Bone marrow (tissue), 2 donors: ENCODE measurements at places on chromosomes 7 and 10.

DNA sequence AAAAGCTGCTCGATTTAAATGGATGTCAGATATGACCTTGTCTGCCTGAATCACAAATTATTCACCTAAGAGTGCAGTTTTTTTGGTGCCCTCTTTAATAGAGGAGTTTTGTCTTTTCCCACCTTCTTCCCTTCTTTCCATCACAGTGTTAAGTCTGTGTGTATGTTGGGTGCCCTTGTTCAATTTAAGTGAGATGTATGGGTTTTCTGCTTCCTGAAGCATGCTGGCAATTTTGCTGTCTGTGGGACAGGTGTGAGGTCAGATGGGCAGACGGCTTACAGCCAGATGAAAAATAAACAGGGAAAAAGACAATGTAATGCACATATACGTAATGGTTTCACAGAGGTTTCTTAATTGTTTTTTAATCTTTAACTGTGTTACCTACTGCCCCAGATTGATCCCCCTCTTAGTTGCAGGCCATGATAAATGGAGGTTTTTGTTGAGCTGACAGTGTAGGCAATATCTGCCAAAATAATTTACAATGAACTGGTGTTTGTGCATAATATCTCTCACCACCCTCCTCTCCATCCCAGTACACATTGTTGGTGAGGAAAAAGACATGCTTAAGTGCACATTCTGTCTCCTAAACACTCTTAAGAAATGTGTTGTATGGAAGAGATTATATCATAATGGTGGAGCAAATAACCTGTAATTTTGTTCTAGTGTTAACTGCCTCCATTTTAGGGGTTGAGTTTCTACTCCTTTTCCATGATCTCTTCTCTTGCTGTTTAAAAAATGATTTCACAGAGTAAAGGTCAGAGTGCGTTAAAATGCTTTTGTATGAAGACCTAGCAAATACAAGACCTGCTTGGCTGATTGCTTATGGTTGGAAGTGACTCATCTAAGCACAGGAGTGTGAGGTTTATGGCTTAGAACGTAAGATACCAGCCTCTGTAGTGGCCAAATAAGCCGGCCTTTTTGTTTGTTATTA is 123.9 kb downstream of the LRRC4 start:
- no peak for DNase-seq

GRCh38 chr7:115869190-115869589 is 161.4 kb downstream of the TFEC start:
- no peak for DNase-seq

DNA sequence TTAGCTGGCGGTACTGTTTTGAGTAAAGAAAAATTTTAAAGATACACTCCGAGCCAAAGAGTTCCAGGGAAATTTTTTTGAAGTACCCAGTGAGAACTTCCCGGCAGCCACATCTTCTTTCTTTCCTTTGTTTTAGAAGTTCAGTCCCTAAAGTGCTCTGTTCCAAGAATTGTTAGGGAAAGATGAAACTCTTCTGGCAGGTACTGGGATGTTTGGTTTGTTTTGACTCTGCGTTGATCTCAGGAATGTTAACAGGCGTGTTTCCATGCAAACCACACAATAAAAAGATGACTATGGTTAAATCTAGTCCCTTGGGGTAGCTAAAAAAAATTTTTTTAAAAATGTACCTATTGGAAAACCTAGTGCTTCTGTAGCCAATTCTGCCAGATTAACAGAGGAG is 224.7 kb upstream of the PHYHIPL start:
- DNase-seq = no peak

DNA sequence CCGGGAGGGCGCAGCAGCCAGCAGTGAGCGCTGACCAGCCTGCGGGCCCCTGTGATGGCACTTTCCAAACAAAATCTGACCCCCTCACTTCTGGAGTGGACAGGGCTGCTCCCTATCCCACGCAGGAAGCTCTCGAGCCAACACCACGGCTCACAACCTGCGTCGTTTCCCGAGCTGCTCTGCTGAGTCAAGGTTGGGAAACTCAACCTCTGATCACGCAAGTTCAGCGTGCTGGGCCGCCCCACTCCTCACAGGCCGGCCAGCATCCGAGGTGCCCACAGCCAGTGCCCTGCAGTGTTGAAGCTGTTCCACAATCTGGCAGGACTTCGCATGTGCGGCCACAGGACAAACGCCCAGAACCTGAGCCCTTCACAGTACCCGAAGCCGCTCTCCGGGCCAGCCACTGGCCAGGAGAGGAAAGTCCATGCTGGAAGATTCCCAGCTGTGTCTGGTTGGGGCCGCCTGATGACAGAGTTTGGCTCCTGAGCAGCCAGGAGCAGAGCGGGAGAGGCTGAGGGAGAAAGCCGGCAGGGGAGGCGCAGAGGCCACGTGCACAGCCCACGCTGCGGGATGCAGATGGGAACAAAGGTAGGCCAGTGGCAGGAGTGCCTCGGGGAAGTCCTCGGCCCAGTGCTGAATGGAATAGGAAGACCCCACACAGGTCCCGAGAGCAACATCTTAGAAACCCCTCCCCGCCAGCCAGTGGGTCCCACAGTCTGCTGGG is 263.3 kb upstream of the TCERG1L start:
- DNase-seq = no peak

DNA sequence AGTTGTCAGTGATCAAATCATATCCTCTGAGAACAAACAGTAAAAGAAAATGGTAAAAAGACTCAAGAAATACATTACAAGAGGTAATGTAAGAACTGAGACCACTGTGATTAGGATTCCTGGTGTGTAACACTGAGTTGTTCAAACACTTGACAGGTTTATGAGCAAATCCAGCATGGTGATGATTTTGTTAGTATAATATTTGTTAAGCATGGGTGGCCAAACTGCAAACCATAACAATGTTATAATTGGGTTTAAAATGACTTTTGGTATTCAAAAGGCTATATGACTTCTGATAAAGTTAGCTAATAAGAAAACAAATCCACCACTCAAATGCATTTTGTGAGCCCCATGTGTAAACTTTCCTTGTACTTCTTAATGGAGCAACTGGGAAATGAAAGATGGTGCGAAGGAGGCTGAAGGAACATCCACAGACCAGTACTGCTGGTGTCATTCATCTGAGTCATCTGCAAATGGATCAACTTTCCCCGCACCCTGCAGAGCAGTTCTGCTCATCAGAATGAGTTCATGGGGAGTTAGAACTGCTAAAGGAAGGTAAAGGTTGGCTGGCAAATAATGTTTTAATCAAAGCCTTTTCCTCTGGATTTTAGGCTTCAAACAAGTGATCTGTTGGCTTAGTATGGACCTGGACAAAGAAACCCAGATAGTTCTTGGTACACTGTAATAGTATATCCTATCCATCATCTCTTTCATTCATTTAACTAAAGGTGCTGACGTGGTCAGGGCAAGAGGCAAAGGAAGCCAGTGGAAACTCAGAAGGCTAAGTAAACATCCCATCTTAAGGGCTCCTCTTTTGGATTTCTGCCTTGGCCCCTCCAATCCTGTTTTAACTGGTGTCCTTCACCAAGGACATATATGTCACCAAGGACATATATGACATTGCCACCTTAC is 45.0 kb downstream of the AFAP1L2 start:
- DNase-seq = no peak

- DNase-seq = no peak
These were observed 27.8 kb upstream of the ITGB1 start for GRCh38 chr10:32985775-32986350.

DNA sequence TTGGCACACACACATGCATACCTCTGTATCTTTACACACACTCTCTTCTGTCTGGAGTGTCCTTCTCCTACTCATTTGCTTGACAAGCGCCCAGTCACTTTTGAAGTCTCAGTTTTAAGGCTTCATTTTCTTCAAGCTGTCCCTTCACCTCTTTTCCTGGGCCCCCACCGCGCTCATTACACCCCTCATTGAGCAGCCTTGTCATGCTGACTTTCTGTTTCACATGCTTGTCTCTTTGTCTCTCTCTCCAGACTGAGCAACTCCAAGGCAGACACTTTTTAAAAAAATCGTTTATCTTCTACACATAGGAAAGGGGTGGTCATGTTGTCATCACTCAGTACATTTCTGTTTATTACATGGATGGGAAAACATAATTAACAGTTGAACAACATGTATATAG is 225.2 kb upstream of the FZD1 start:
- no peak for DNase-seq

- no peak for DNase-seq
These were observed 58.4 kb downstream of the MAPK8 start for GRCh38 chr10:48364659-48365405.

DNA sequence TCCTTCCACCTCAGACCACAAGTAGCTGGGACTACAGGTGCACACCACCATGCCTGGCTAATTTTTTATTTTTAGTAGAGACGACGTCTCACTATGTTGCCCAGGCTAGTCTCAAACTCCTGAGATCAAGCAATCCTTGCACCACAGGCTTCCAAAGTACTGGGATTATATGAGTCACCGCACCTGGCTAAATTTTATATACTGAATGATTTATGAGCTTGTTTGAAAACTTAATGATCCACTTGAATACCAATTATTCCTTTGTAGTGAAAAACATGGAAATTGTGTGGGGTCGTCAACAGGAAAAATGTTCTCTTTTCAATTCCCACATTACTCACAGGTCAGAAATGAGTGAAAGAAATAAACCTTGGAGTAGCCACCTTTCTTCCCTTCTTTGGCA is 31.3 kb downstream of the RAPGEF5 start:
- DNase-seq = no peak

DNA sequence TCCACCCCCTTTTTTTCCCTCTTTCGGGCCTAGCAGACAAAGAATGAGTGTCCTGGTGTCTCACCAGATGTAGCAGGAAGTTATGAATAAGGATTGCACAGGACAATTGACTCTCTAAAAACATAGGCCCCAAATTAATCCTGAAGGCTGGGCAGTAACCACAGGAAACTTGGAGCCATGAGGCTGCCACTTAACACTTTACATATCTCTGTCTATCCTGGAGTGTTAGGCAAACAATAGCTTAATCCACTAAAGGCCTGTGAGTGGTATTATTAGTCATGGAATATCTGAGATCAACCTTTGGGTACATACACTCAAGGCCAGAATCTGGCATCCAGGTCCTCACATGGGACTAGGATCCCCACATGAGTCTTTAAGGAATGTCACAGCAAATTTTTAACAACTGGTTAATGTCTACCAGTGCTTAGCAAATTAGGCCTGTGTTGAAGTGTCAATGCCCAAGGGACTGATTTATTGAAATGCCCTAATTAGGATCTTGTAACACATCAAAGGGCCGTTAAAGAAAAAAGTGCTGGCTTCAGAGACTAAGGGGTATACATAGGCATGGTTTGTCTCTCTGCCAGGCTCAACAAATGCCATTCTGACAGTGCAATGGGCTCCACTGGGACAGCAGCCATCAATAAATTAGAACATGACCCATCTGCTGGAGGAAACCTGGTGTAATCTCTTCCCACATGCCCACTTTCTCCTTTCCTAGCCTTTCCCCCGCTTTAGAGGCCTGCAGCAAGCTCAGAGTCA is 196.7 kb upstream of the TBX20 start:
- no peak for DNase-seq
